ENCODE measurements at places on chromosomes 3 and 15.

GRCh38 chr15:59632714-59633113, 21.1 kb downstream of the GCNT3 start:
- peak; percentile 44 for DNase-seq

DNA sequence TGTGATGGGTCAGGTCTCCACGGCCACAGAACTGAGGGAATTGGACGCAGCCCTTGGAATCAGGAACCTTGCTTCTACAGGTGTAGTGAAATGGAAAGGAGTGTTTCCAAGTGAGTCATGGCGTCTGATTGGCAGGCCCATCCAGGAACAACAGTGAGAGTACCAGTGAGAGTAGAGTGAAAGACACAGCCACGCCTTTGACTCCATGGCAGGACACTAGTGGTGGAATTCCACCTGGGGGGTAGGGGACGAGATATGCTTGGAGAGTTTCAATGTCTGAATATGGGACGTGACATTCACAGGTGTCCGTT, 3.0 kb upstream of the SLC28A1 start:
- no peak for DNase-seq

DNA sequence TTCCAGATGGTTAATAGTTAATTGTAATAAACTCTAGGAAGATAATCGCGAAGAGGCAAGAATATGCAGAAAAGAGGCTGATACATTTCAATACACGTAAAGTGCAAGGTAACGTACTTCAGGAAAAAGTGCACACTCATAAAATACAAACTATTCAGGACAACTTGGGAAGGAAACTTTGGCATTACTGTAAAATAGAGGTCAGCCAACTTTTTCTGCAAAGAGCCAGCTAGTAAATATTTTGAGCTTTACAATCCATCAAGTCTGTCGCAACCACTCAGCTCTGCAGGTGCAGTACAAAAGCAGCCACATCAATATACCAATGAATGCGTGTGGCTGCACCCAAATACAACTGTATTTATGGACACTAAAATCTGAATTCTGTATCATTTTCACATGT, 51.6 kb upstream of the THUMPD3 start:
- no peak for DNase-seq

- no peak for DNase-seq
These were observed 38.3 kb downstream of the IFT57 start for GRCh38 chr3:108183971-108184370.

GRCh38 chr15:81776976-81777375, 268.8 kb downstream of the MEX3B start:
- DNase-seq, result no peak

- DNase-seq, result no peak
These were observed 48.6 kb downstream of the ZDHHC3 start for GRCh38 chr3:44927371-44927770.

Measured in D341Med (cell line).